ENCODE measurements at places on chromosomes 3 and 15.

DNA sequence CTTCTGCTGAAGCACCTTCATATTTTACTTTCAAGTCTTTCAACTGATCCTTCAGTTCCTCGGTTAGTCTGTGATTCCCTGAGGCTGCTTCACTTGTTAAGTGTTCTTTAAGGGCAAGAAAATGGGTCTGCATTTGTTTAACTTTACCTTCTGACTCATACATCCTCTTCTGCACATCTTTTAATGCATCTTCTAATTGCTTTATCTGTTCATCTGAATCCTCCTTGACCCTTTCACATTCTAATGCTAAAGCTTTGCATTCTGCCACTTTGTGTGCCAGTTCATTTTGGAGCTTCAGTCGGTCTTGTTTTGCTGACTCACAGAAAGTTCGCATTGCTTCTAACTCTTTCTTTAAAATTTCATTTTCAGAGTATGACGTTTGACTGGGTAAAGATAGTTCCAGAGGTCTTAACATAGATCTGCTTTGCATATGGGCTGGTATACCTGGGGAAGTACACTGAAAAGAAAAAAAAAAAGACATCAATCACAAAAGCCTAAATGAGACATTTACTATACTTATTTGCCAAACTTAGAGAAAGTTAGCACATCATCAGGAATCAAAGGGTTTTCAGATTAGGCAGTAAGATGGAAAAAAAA lies 94.3 kb downstream of the UACA start:
- DNase-seq: no peak

- peak; percentile 69 for DNase-seq
Observed at GRCh38 chr3:23202921-23203707, at the start of gene UBE2E2. Gene UBE2E2, plus strand, starts transcription at chr3:23203327.

- no peak for DNase-seq
Observed at GRCh38 chr3:30551927-30552326, 54.5 kb upstream of the TGFBR2 start.

DNA sequence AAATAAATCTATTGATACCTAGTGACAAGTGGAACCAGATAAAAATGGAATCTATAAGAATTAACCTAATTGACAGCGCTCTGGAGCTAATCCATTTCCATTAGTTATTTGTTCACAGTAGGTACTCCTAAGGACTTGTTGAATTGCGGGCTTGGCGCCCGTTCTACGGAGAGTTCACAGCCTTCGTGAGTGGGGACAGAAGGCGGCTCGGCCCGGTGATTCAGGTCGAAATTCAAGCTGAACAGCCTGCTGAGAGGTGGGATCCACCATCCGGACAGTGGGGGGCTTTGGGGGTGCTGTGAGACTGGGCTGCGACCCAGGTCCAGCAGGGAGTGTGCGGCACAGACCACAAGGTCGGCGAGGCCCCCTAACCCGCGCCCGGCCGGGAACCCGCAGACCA lies 779 bp upstream of the CTNNB1 start:
- peak; percentile 32 for DNase-seq

GRCh38 chr3:183180110-183180783 lies 17.7 kb upstream of the LAMP3 start:
- DNase-seq: no peak

DNA sequence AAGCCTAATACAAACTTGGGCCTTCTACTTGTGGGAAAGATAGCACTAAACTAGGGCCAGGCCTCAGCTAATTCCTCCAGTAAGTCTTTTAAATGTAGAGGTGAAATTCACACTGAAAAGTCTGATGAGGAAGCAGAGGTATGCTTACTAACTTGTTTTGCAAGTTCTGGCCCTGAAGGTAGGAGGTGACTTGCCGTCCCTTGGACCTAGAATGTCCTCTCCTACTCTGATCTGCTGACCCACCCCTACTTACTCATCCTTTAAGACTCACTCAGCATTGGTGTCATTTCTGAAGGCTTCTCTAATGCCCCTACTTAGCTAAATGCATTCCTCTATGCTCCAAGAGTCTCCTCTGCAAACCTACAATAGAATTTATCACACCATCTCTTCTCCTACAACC lies 19.4 kb downstream of the RIOX2 start:
- DNase-seq: no peak

DNA sequence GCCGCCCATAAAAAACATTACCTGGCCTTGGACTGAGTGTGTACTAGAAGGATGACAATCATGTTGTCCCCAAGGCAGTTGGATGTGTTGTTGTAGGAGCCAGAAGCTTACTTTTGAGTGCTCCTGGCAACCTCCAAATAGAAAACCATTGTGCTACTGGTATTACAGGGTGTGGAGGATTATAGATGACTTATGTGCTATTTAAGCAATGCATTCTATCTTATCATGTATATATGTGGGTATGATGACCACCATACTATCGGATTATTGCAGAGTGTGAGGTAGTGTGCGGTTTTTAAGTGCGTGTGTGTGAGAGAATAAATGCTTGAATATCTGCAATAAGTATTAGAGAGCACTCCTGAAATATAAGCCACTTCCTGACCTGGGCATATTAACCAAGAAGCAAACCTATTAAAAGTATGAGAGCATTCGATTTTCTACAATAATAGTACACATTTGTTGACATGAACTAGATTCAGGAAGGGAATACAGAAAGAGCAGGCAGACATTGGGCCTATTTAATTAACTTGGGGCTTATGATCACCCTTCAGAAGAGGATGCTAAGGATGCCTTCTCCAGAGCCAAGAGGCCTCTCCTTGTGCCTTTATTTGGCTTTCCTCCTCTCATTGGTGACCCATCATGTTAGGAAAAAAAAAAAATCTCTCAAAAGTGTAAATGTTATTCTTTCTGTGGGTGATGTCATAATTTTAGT lies 11.7 kb upstream of the MBNL1 start:
- no peak for DNase-seq

DNA sequence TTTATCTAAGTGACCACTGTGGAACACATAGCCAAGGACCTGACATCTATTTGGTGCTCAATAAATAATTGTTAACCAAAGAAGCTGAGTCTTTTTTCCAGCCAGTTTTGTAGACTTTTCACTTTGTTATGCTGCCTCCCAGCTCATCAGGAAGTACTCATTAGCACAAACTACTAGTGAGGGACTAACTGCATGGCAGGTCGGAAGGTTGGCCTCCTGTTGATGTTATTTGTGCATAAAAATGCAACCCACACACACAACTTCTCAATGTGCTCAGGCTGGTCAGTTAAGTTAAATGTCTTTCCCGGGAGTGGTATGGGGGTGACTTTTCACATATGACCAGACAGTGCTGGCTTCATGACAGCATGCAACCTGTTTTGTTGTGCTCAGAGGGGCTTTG lies 263.0 kb upstream of the TOPAZ1 start:
- no peak for DNase-seq

GRCh38 chr3:35184775-35185174 lies 454.6 kb upstream of the ARPP21 start:
- no peak for DNase-seq

DNA sequence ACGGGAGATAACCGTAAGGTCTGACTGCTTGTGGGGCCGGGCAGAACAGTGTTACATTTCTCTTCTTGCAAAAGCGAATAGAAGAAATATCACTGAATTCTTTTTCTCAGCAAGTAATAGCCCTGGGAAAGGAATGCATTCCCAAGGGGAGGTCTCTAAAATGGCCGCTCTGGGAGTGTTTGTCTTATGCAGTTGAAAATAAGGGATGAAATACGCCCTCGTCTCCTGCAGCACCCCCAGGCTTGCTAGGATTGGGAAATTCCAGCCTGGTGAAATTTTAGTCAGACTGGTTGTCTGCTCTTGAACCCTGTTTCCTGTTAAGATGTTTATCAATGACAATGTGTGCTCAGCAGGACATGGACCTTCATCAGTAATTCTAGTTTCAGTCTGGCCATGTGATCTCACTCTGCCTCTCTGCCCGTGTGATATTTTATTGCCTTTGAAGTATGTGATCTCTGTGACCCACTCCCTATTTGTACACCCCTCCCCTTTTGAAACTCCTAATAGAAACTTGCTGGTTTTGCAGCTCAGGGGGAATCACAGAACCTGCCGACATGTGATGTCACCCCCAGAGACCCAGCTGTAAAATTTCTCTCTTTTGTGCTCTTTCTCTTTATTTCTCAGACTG lies 715.6 kb downstream of the ROBO1 start:
- DNase-seq: peak; percentile 2

DNA sequence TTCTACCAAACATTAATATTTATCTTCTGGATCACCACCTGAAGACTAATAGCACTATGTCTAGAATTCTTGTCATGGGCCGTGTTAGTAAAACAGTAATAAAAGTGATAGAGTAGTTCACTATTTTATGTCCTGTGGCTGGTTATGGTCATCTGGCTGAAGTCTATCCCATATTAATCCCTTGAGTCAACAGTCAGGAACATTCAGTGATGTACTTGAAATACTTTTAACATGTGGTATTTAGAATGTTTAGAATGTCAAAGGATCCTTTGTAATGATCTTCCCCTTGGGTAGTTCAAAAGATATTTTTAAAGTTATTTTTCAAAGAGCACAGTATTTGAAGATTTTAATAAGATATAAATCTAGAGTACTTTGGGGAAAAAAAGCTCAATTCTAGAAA lies 117.0 kb downstream of the MBNL1 start:
- no peak for DNase-seq

DNA sequence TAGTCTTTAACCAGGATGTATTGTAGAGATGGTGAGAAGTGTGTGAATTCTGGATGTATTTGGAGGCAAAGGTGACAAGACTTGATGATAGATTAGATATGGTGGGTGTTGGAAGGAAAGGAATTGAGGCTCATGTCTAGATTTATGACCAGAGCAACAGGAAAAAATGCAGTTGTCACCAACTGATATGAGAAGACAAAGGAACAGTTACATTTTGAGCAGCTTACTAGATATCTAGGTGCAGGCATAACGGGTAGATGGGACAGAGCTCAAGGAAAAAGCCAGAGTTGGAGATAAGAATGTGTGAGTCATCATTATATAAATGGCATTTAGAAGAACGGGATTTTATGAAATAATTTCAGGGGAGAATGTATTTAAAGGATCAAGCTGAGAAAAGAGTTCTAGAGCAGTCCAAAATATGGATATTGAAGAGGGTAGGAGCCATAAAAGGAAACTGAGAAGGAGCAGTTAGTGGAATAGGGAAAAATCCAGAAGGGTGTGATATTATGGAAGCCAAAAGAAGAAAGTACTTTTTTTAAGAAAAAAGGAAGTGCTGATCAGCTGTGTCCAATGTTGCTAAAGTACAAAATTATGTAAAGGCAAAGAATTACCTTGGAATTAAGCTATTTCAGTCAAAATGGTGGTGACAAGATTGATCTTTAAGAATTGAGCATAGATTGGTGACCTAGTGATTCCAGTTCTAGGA lies 262.5 kb downstream of the CGGBP1 start:
- no peak for DNase-seq

DNA sequence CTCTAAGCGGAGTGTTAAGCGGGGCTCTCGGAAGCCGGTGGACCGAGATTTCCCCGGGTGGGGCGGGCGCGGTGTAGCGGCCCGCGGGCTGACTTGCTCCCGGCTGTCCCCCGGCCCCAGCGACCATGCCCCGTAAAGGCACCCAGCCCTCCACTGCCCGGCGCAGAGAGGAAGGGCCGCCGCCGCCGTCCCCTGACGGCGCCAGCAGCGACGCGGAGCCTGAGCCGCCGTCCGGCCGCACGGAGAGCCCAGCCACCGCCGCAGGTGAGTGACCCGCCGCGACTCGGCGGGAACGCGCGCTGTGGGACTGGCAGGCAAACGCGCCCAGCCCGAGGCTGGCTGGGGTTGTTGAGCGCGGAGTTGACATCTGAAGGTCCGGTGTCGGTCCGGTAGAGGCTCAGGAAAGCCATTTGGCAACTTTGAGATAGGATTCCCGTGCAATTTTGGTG lies 1.3 kb downstream of the SMC4 start:
- DNase-seq: peak; percentile 35

DNA sequence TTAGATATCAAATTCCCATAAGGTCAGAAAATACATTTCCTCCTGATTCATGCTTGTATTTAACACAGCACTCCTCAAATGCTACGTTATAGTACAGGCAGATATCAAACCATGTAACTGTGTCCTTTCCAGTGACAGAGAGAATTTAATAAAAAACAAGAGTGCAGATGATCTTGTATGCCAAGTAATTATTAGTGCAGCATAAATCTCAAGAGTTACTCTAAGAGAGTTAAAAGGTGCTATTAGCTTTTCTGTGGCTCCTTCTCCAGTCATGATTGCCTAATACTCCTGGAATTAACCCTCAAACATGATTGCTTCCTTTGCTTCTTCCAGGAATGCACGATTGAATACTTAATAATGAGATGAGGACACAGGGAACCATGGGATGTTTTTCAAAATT lies 413.0 kb upstream of the DPH6 start:
- DNase-seq: no peak

DNA sequence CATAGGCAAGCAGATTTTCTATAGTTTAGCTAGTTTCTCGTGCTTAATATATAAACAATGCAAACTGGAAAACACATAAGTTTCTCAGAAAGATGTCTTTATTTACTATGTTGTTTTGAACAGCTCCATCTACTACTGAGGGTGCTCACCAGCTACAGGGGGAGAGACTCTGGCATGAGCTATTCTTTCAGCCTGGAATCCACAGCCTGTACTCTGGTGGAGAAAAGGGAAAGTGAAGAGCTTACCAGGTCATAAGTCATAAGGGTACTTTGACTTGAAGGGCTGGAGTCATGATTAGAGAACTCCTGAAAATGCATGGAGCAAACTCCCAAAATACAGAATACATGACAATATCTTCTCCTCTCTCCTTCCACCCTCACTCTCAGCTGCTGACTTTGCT lies 4.4 kb upstream of the AVEN start:
- DNase-seq: no peak

DNA sequence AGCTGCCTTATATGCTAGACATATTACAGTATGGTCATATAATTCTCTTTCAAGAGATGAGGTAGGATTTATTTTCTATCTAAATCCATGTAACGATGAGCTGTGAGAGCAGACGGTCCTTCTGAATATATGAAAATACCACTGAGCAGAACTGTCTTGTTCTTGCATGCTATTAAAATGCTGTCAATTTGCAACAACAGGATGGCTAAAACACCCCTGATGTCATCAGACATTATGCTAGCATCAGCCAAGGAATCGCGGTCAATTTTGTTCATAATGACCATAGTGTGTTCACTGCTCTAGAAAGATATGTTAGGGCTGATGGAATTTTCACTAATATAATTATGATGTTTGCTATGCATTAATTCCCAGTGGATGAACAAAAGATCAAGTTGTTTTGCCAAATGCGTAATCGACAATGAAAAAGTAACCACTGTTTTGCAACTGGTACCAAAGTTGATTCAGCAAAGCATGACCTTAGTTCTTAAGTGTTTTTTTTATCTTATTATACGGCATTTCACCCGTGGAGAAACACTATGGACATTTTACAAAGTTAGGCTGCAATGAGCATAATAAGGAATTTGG lies 765.4 kb upstream of the NR2F2 start:
- DNase-seq: no peak

All from stimulated activated naive CD8-positive, alpha-beta T cell treated with anti-CD3 and anti-CD28 coated beads, Interleukin-15, Interleukin-2, amounts not matched to agents 100 U/mL and 50 U/mL, for 24 hours (primary cell).